ENCODE measurements at places on chromosomes 13 and 19.

DNA sequence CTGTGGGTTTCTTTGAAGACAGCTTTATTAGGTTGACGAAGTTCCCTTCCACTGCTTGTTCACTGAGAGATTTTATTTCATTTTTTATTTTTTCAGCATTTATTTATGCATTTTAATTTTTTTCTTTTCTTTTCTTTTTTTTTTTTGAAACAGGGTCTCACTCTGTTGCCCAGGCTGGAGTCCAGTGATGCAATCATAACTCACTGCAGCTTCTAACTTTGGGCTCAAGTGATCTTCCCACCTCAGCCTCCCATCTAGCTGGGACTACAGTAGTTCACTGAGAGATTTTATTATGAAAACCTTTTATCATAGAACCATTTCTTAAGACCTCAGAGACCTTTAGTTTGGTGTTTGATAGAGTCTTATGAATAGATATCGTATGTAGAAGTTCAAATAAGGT lies 10.3 kb upstream of the ZNF177 start:
- DNase-seq = no peak

- DNase-seq = peak; percentile 94
Observed at GRCh38 chr19:11380653-11381537, 3.2 kb downstream of the EPOR start.

DNA sequence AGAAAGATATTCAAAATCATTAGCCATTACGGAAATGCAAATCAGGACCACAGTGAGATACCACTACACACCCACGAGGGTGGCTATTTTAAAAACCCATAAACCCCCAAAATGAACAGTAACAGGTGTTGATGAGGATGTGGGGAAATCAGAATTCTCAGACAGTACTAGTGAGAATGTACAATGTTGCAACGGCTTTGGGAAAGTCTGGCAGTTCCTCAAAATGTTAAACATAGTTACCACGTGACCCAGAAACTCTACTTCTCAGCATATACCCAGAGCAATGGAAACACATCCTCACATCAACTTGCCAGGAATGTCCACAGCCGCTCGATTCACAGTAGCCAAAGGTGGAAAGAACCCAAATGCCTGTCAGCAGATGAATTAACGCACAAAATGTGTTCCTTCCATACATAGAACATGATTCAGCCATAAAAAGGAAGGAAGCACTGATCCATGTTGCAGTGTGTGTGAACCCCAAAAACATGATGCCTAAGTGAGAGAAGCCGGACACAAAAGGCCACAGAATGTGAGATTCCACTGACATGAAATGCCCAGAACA lies 7.0 kb downstream of the PLVAP start:
- DNase-seq = no peak

- DNase-seq = no peak
Observed at GRCh38 chr19:29805031-29805965, 6.5 kb upstream of the CCNE1 start.

DNA sequence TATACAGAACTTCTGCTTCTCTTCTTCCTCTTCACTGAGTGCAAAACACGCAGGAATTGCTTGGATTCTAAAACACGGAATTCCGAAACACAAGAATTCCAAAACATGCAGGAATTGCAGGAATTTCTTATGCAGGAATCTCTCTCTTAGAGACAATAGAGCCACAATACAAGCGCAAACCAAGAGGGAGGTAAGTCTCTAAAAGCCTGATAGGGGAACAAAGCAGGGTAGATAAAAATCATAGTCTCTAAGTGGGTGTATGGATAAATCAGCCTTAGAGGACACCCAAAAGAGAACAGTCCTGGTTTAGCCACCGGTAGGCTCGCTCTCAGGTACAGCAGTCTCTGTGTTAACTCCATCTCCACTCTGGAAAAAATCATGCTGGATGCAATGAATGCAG lies 112.9 kb downstream of the LHFPL6 start:
- no peak for DNase-seq

DNA sequence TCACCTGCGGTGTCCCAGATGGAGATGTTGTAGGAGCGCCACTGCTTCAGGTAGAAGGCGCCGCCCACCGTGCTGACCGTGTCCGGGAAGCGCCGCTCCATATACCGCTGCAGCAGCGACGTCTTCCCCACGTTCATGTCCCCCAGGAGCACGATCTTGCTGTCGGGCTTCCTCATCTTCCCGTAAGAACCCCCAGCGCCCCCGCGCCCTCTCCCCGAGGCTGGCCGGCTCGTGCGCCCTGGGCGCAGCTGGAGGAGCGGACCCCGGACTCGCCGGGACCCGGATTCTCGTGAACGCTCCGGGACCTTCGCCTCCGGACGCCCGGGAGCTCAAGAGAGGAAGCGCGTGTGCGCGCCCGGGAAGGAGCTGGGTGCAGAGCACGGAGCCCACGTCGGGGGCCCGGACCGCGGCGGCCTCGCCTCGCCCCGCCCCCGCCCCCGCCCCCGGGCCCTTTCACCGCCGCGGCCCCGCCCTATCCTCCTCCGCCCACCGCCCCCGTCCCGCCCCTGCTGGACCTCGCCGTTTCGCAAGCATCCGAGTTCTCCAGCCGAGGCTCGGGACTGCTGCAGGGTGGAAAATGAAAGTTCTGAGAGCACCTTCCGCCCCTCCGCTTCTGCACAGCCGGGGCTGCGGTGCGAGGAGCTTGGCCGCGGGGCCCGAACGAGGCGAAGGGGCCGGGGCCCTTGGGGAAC lies at the start of gene RAB20:
TSS of gene RAB20 (minus strand) at position 379 of the 692 bp plus-strand sequence. CDS start at position 176, 203 bp downstream.
- peak; percentile 25 for DNase-seq

DNA sequence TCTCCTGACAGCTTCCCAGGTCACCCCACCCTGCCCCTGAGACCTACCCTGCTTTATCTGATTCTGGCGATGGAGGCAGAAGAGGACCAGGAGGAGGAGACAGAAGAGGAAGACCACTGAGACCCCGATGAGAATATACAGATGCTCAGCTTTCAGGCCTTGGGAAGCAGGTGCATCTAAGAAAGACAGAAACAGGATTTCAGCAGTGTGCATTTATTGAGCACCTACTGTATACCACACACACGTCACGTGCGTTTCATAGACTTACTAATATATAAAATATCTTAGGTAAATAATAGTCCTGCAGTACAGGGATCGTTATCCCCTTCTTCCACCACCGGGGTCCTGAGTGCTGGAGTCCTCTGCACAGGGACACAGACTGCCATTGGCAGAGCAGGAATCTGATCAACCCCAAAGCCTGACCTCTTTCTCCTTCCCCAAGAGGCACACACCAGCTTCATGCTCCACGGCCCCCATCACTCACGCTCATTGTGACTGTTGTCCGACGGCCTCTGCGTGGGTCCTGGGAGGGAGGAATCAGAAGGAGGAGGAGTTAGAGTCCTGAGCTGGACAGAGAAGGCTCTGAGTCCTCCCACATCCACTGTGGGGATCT lies 8.2 kb downstream of the LAIR1 start:
- no peak for DNase-seq

GRCh38 chr13:46866150-46866549 lies 30.7 kb downstream of the HTR2A start:
- no peak for DNase-seq
